ENCODE measurements at places on chromosomes 4 and X.

- DNase-seq: peak; percentile 21
Observed at GRCh38 chr4:17058536-17058915, 160.1 kb upstream of the LDB2 start.

DNA sequence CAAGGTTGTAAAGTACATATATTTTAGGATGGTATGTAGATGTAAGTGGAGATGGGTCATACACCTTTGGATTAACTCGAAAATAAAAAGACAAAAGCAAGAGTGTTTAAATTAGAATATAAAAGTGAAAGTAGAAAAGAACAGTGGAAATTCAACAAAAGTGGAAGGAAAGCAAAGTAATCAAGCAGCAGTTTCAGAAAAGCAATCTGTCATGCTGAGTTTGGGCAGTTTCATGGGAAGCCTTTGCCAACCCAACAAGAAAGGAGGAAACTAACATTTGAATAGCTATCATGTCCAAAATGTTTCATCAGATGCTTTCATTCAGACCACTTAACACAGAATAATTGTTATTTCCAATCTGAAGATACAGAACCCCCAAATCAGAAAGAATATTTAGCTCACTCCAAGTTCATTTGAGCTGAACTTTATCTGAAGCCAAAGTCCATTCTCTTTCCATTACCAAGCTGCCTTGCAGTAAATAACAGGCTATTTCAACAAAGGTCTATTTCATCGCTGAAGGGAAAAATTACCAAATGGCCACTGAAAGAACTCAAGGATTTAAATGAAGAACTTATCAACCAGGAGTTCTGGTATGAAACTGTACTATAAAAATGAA is 1.8 kb upstream of the EXOSC9 start:
- no peak for DNase-seq

DNA sequence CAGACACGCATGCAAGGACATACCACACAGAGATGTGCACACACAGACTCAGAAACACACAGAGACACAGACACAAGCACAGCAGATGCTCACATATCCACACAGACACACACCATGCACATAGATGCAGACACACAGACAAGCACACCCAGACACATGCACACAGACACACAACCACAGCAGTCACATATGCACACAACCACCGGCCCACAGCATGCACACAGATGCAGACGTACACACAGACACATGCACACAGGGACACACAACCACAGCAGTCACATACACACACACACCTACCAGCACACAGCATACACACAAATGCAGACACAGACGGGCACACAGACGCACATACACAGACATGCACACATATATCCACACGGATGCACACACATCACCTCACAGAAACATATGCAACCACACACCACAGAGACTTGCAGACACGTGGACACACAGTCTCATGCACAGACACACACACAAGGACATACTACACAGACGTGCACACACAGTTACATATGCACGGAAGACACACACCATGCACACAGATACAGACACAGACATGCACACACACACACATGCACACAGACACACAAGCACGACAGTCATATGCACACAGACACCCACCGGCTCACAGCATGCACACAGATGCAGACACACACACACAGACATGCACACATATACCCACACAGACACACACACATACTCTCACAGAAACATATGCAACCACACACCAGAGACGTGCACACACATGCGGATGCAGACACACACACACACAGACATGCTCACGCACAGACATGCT is 25.2 kb upstream of the SLC25A6 start:
- DNase-seq: no peak

DNA sequence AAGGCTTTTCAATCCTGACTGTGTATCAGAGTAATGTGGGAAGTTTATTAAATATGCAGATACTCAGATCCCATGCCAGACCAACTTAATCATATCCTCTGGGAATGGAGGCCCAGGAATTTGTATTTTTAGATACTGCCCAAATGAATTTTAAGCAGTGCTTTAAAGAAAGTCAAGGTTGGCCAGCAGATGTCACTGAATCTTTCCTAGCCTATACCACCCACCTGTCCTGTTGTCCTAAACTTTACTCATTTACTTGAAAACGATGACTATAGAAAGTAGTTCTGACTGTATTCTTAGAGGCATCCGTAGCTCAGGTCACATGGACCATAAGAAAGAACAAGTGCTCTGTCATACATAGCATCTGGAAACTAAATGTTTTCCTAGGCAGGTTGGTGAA is 79.9 kb downstream of the AMOT start:
- DNase-seq: no peak

DNA sequence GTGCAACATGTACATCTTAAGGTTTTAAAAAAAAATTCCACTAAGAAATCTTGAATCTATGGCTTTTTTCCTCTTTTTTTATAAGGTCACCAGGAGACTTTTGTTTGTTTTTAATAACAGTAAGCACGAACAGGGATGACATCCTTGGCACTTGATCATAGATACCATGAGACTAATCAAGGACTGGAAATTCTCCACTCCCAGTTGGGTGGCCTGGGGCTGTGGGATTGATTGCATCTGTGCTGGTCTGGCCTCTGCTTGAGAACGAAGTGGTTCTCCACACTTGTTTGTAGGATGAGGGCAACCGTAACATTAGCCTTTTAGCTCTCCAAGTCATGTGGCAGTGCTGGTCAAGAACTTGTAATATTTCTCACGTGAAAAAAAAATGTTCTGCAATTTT is 35.4 kb downstream of the SNX25 start:
- DNase-seq: no peak

DNA sequence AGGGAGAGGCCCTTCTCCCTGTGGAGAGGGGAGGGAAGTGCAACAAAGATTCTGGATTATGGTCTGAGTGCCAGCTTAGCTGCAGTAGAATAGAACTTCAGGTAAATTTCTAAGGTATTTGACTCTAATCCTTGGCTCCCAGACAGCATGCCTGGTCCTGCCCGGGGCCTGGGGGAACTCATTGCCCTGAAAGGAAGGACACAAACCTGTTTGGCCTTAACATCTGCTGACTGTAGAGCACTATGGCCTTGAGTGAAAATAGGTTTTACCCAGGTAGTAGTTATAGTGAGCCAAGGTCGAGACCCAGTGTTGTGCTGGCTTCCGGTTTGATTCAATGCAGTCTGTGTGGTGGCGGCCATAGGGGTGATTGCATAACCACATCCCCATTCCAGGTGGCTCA is 64.4 kb downstream of the RPS6KA6 start:
- no peak for DNase-seq

GRCh38 chr4:4377732-4378460 is 9.0 kb upstream of the NSG1 start:
- no peak for DNase-seq

GRCh38 chrX:26651755-26652154 is 435.8 kb downstream of the MAGEB5 start:
- no peak for DNase-seq

DNA sequence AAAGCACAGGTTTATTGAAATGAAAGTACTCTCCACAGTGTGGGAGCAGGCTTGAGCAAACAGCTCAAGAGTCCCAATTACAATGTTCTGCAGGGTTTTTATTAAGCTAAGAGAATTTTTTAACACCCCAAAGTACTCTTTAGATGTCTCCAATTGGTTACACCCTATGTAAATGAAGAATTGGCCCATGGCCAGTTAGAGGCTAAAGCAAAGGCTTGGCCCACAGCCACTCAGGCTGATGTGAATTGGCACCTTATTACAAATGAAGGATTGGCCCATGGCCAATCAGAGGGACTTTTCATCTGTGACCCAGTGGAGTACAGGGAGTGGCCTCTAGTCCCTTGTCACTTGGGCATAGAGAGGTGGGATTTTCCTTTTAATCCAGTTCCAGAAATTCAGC is 30.1 kb upstream of the IQCM start:
- no peak for DNase-seq

DNA sequence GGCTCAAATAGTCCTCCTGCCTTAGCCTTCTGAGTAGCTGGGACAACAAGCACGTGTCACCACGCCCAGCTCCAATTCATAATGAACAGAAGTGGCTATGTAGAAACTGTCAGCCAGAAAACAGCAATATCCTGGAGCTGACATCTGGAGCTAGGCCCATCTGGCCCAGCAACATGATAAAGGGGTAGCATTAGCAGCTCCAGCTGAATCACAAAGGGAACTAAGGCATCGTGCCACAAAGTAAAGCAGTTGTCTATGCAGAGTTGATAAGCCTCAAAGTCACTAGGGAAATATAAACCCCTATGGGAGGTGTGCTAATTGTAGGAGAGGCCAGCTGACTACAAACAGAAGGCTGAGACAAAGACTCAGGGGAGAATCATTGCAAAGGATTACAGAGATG is 270.5 kb upstream of the GPC4 start:
- DNase-seq: no peak

- DNase-seq: peak; percentile 28
Observed at GRCh38 chr4:78057600-78058550, 752 bp downstream of the FRAS1 start.

GRCh38 chr4:152860046-152860445 is 76.1 kb upstream of the FHDC1 start:
- no peak for DNase-seq

DNA sequence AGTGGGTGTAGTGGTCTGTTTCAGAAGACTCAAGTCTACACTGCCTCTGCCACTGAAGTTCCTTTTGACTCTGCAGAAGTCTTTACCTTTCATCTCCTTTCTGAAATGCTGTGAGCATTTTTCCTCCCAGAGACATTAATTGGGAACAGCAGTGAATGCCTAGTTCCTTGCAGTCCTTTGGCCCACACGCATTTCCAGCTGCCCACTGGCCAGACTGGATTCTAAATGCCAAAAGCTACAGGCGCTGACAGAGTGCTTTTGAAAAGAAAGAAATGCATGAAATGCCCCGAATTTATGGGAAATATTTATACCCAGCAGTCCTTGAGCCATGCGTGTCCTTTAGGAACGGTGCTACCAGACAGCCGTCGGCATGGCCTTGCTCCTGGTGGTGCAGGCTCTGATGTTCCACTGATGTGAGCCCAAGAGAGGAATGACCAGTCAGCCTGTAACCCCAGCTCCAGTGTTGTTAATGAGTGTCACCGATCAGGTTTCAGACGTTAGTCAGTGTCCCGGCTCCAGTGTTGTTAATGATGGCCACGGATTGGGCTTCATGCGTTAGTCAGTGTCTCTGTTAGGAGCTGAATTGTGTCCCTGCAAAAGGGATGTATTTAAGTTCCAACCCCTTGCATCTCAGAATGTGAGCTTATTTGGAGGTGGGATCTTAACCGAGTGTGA is 132.6 kb downstream of the TBL1X start:
- no peak for DNase-seq

DNA sequence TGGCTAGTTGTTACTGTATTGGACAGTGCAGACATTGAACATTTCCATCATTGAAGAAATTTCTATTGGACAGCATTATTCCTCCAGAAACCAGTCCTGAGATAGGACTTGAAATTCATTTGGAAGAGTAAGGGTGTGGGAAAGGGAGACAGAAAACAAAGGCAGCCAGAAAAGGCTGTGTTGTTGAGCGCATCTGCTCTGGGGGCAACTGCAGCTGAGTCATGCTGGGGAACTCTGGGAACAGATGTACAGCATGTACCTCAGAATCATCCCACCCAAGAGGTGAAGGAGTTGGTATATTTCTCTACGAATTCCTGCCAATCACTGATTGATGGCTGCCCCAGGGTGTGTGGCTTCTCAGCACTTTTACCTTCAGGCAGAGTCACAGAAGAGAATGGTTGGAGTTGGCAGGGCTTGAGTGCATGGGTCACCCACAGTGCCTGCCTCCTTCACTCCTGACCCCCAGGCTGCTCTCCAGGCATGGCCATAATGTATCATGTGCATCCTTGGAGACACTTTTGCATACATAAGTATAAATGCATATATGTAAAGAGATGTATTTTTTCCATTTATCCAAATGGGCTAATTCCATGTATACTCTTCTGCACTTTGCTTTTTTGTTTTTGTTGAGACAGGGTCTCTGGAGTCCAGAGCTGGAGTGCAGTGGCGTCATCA is 39.4 kb downstream of the GEMIN8 start:
- peak; percentile 16 for DNase-seq

GRCh38 chr4:123127218-123127617 is 204.8 kb upstream of the NUDT6 start:
- DNase-seq: no peak

GRCh38 chr4:113835005-113835404 is 73.5 kb upstream of the CAMK2D start:
- no peak for DNase-seq

- DNase-seq: no peak
Observed at GRCh38 chr4:52198294-52198693, 147.2 kb downstream of the SPATA18 start.

GRCh38 chr4:108535757-108536156 is 84.6 kb upstream of the RPL34 start:
- no peak for DNase-seq

DNA sequence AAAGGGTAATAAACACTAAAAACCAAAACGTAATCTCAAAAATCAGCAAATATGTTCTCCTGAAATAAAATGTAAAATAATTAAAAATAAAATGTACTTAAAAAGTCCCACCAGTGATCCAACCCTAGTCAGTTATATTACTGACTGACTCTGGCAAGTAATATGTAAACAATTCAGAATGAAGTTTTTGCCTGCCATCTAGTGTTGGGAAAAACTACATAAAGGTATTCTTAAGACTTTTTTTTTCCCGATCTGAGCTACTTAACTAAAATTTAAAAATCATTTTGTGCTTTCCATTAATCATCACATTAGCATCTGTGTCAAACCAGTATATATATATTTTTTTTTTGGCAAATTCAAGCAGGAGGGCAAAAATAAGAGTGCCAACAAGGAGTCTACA is 24.0 kb downstream of the RCHY1 start:
- DNase-seq: no peak

DNA sequence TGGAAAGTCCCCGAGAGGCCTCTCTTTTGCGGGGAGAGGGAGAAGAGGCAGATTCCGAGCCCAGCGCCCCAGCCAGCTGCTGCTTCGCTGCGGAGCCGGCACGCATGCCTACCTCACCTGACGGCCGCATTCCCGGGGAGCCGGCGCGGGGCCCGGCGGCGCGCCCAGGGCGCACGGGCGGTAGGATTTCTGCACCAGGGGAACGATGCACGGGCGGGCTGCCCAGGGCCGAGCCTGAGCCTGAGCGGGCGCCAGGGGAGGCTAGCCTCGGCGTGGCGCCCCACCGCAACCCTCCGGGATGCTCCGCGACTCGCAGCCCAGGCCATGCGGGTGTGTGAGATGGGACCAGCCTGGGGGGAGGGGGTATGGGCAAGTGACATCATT is 81.3 kb upstream of the SCML1 start:
- DNase-seq: no peak

- peak; percentile 25 for DNase-seq
Observed at GRCh38 chr4:128831531-128832242, 22.2 kb downstream of the JADE1 start.

- DNase-seq: no peak
Observed at GRCh38 chr4:20901851-20902250, 201.6 kb downstream of the PACRGL start.

DNA sequence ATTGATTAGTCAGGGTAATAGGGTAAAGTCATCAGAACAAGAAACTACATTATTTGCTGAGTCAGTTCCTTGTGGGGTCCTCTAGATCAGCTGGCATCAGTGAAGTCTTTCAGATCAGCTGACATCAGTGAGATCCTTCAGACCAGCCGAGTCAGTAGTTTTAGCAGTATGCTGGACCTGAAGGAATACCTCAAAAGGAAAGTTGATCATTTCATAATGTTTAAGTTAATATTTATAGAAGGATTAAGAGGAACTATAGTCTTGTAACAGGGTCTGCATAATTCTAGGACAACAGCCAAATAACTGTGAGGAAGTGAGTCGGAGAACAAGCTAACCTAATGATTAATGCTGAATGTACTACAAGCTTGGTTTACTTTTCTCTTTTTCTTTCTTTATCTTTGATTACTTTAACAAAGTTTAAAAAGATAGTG is 958 bp upstream of the UGT2B7 start:
- no peak for DNase-seq

All from occipital lobe (tissue), 3 donors.